ENCODE measurements at places on chromosomes 7 and 10.

DNA sequence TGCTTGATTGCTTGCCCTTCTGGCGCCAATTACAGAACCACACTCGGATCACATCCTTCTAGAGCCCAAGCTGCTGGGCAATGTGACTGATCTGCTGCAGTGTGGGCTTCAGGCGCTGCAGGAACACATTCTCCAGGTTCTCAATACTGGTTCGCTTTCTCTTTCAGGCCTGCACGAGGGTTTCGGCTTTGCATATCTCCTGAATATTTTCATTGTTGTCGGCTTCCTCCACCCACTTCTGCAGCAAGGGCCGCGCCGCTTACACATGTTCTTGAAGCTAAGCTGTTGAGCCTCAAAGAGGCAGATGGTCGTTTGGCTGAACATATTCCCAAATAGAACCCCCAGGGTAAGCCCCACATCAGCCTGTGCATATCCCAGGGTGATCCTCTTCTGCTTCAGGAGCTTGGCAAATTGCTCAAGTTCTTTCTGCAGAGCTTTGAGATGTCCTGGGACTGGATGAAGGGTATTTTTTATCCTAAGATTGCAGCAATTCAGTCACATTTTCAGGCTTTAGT is 64.6 kb downstream of the HERC4 start:
- no peak overlapping the region for H3K4me3 ChIP-seq
- H3K27me3 ChIP-seq = no peaks in the 10 kb centered on the region
- no peak for DNase-seq
- H3K27ac ChIP-seq = no peak overlapping the region
- no peaks in the 10 kb centered on the region for H3K4me1 ChIP-seq

DNA sequence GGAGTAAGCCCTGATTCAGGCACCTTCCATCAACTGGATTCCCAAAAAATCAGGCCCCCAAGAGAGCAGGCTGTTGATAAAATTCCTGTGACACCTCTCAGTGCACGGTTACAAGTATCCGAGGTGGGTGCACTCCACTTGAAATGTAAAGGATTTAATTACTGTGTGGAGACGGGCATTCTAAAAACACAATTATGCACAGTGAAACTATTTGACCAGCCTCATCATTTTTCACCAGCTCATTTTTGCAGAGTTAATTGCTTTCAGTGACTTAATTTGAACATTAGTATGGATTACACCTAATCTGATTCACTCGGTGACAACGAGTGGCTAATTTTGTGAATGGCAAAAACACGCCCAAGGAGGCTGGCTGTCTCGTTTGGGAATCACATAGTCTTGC is 2.3 kb downstream of the FOXL3 start:
- DNase-seq = no peak
- no peaks in the 10 kb centered on the region for H3K36me3 ChIP-seq
- H3K4me1 ChIP-seq = peaks cover 16% of the 10 kb centered on the region
- H3K27ac ChIP-seq = no peak overlapping the region
- peaks cover 15% of the 10 kb centered on the region for H3K27me3 ChIP-seq

GRCh38 chr7:4851459-4852422 is 10.1 kb downstream of the PAPOLB start:
- no peak overlapping the region for H3K27ac ChIP-seq
- H3K27me3 ChIP-seq = no peaks in the 10 kb centered on the region
- no peak overlapping the region for H3K4me3 ChIP-seq

DNA sequence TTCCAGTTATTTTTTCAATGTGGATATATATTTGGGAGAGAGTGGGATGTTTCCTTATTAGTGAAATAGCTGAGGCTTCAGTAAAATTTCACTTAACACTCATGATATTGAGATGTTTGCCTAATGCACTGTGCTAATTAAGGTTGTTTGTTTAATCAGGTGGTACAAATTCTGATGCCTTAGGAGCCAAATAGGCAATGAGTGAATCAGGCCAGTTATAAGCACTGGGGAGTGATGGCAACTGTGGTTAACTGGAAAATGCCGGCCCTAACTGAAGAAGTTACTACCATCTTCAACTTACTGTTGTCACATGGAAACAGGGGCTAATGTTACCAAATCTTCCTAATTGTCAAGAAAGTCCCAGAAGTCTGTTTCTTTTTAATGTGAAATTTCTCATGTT is 32.0 kb downstream of the VCL start:
- H3K4me3 ChIP-seq = no peak overlapping the region
- H3K36me3 ChIP-seq = no peaks in the 10 kb centered on the region
- peak overlapping the region; percentile 49 for H3K27ac ChIP-seq
- DNase-seq = no peak
- H3K4me1 ChIP-seq = no peaks in the 10 kb centered on the region

- H3K4me1 ChIP-seq = no peaks in the 10 kb centered on the region
- no peaks in the 10 kb centered on the region for H3K27me3 ChIP-seq
- no peak for DNase-seq
Observed at GRCh38 chr10:79984851-79985250, 35.9 kb upstream of the SFTPD start.

DNA sequence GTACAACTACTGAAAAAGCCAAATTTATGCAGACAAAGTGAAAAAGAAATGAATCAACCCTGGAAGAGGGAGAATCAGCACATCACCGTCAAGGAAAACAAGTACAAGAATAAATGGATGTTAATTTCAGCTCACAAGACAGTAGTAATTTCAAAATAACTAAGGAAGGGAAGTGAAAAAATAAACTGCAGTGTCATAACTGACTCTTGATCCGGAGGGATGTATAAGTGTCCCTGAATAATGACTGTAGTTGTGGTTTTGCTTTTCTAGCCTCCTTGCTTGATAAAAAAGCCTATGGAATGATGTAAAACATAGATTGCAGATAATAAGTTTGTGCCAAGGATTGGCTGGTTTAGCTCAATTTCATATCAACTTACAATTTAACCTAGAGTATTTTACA is 721.1 kb upstream of the C7orf33 start:
- DNase-seq = no peak
- no peak overlapping the region for H3K4me3 ChIP-seq
- no peaks in the 10 kb centered on the region for H3K27me3 ChIP-seq
- H3K36me3 ChIP-seq = no peaks in the 10 kb centered on the region

GRCh38 chr7:40000734-40001315 is 50.8 kb downstream of the CDK13 start:
- H3K4me3 ChIP-seq = no peak overlapping the region
- H3K36me3 ChIP-seq = peaks cover 5% of the 10 kb centered on the region
- H3K27ac ChIP-seq = no peak overlapping the region

Measured in right atrium auricular region (tissue), 2 donors.